ENCODE measurements at places on chromosomes 2 and 18.
A peak's percentile ranks its signal among the peaks of the same experiment; 100 is the strongest.

DNA sequence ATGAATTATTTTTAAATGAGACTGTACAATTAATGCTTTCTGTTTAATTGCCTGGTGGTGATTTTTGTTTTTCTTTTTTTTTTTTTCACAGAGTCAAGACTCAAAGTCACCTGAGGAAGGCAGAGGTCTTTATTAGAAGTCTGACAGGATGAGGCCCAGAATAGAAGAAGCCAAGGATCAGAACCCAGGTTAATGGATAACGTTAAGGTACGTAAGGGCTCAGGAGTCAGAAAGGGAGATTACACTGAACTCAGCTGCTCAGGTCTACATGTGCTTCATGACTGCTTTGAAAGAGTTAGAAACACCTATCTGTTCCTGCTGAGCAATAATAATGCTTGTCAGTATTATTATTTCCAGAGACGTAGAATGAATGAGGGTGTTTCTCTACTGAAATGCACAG, 196.5 kb downstream of the LRATD1 start:
- no peak for DNase-seq

GRCh38 chr2:3595985-3596384, 1.1 kb downstream of the COLEC11 start:
- DNase-seq, result no peak

DNA sequence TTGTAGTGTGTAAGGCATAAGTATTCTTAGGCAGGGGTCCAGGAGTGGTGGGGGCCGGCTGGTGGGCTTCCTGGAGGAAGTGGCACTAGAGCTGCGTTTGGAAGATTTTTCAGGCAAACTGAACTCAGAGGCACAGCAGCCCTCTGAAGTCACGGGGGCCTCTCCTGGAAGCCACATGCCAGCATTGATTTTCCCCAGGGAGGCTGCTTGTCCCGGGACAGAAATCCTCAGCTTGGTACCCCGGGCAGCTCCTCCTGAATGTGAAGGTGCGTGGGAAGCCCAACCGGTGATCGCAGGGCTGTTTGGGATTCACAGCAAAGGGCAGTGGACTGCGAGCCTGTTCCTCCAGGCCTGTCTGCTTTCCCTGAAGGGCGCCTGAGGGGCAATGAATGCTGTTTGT, 1.6 kb upstream of the PDIA6 start:
- DNase-seq, result no peak

DNA sequence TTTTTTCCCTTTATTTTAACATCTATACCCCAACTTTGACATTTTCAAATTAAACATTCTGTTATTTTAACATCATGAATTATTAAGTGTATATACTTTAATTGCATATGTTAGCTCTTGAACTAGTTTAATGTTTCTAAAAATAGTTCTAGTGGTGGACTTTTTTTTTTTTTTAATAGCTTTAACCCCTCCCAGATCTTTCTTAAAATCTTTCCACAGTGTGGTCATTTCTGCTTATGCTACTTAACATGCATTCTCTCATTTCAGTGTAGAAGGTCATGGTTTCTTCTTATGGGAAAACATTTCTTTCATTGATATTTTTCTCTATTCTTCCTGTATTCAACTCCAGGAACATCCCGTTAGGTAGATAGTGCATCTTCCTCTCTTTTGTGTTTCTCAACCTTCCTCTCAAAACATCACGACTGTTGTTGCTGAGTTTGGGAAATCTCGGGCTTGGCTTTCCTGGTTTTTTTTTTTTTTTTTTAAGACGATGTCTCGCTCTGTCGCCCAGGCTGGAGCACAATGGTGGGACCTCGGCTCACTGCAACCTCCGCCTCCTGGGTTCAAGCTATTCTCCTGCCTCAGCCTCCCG, 849 bp upstream of the TMEM18 start:
- DNase-seq, result peak; percentile 18

- DNase-seq, result no peak
Observed at GRCh38 chr2:127707890-127708648, 6.8 kb downstream of the SFT2D3 start.

- DNase-seq, result peak; percentile 97
Observed at GRCh38 chr2:201257956-201258665, 2.2 kb upstream of the CASP8 start.

GRCh38 chr2:10132596-10132995, 10.1 kb downstream of the RRM2 start:
- no peak for DNase-seq

GRCh38 chr18:57837917-57838548, 34.9 kb upstream of the ATP8B1 start:
- DNase-seq, result no peak

- no peak for DNase-seq
Observed at GRCh38 chr2:227799202-227799601, 14.4 kb upstream of the CCL20 start.

- no peak for DNase-seq
Observed at GRCh38 chr18:31598021-31598805, 6.5 kb downstream of the TTR start.

GRCh38 chr2:98514096-98514639, 69.5 kb downstream of the INPP4A start:
- DNase-seq, result no peak

DNA sequence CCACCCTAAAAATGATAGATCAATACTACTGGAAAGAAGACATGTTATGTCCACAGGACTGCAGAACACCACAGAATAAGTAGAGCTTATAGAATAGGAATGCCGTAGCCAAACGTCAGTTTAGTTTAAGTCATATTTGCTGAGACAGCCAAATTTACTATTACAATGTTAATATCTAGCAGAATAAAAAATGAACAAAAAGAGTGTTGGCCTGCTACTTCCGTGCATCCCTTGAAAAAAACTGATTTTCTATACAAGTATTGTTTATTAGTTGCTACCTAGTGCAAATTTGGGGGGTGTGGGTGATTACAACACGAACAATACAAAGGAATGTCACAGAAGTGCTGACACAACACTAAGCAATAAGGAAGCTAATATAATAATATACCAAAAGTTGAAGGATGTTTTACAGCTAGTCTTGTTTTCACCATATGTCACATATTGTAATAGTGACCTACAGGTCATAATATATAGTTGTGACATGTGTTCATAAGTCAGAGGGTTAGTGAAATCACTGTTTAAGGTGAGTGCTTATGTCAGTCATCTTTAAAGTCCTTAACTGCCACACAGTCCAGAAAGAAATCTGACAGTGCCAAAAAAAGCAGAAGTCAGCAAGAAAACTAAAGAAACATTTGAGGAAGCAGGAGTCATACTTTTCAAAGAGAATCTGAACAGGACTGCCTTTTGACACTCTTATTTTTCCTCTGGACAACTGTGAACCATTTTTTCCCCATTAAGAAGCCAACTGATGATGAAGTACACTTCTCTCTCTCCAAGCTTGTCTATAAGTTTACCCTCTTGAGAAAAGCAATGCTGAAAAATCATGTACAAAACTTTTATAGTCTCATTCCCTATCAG, 376.4 kb downstream of the ZEB2 start:
- DNase-seq, result no peak

- no peak for DNase-seq
Observed at GRCh38 chr2:29323301-29323700, 208.1 kb downstream of the CLIP4 start.

GRCh38 chr18:51278045-51278649, 80.7 kb upstream of the MEX3C start:
- no peak for DNase-seq

DNA sequence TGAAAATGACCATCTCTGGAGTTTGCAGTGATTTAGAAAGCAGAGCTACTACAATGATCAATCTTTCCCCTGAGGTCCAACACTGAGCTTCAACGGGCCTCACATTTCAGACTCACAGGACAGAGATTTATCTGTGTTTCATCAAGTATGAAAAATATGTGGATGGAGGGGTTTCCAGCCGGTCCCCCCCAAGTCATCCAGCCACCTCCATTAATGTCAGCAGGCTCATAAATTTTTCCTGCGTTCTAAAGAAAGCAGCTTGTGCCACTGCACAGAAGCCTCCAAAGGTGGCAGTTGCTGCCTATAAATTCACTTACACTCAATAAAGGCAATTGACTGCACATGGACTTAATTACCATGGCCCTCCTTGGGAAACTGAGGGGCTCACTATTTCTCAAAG, 117.4 kb upstream of the ACKR3 start:
- DNase-seq, result no peak

DNA sequence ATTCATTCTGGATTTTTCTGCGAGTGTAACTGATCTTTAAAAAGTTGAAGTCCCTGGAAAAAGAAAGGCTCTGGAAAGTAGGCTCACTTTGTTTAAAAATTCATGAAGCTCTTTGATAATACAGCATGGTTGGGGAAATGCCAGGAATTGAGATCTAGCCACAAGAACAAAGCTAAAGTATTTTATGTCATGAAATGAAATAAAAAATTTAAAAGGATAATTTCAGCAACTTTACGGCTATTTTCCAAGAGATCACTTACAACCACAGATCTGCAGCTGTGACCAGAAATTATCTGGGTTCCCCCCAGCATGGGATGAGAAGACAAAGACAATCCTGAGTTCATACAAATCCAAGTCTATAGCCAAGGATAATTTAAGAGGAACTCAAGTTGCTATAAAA, 25.3 kb upstream of the RFX8 start:
- no peak for DNase-seq

GRCh38 chr2:113962692-113963480, 73.0 kb downstream of the ACTR3 start:
- DNase-seq, result no peak

DNA sequence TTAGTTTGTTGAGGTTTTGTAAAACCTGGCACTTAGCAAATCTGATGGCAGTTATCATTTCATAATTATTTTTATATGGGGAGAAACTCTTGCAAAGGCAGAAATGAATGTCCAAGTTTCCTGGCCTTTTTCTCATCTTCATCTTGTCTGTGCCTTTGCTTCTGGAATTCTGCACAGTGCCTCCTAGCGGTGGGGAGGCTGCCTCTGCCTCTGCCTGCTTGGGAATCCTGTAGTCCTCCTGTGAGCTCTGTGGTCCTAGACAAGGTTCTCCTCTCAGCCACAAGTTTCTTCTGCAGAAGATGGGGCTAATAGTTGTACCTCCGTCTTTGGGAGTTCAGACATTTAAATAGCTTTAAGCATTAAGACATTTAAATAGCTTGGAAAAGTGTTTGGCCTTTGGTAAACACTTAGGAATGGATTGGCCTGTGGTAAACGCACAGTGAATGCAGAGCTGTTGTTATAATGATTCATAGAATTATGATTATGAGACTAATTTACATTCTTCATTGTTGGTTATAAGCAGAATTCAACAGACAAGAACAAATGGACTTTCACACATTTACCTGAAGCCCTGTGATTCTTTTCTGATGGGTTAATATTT, 101.2 kb downstream of the ZNF236 start:
- no peak for DNase-seq

GRCh38 chr2:168184681-168185513, 62.5 kb downstream of the STK39 start:
- no peak for DNase-seq

DNA sequence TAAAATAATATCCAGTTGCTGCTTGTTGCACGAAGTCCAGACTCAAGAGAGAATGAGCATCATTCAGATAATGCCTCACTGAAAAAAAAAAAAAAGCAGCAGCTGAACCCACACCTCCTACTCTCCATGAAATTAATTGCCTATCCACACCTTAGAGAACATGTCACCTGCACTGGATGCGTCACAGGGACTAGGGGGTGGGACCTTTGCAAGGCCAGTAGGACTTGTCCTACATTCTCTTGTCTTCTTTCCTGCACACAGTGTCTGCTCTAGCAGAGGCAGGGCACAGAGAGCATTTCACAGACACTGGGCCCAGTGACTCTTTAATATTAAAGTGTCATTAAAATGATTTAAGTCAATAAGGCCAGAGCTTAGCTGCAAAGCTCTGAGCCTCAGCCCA, at the start of gene ABCA12:
Gene ABCA12 (minus strand): TSS at position 148 of the 400 bp plus-strand sequence. CDS start 418 bp downstream, outside the sequence.
- DNase-seq, result no peak

- no peak for DNase-seq
Observed at GRCh38 chr2:10906926-10907625, 4.7 kb upstream of the KCNF1 start.

DNA sequence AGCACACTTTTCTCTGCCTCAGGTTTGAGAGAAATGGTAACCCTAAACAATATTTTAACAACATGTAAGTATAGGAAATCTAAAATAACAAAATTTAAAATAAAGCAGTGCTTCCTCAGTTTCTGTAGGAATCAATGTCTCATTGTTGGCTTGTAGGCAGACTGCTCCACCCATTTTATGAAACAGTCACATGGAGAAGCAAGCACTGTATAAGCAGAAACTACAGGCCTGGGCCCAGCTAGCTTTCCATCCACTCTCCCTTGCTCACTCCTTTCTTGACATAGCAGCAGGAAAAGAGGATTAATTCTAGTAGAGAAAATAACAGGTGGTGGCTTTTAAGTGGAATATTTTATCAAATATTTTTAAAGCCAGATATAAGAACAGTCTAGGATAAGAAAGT, 97.2 kb downstream of the PLEKHM3 start:
- no peak for DNase-seq

DNA sequence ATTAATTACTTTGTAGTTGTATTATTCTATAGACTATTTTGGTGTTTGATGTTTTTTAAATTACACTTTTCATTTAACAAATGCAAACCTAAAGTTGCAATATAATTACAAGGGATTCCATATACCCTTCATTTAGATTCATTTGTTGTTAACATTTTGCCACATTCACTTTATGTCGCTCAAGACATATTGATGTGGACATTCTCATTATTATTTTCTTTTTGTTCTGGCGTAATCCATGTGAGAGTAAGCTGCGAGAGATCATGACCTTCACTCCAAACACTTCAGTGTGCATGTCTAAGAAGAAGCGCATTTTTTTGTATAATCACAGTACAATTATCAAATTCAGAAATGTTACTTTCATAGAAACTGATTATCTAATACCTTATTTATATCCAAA, 280.6 kb downstream of the CALCRL start:
- no peak for DNase-seq

GRCh38 chr2:145751629-145752028, 1231.7 kb upstream of the ZEB2 start:
- DNase-seq, result peak; percentile 48

GRCh38 chr18:47821314-47821713, 109.1 kb downstream of the SMAD2 start:
- no peak for DNase-seq

GRCh38 chr18:57768537-57769326, 34.4 kb downstream of the ATP8B1 start:
- DNase-seq, result no peak

DNA sequence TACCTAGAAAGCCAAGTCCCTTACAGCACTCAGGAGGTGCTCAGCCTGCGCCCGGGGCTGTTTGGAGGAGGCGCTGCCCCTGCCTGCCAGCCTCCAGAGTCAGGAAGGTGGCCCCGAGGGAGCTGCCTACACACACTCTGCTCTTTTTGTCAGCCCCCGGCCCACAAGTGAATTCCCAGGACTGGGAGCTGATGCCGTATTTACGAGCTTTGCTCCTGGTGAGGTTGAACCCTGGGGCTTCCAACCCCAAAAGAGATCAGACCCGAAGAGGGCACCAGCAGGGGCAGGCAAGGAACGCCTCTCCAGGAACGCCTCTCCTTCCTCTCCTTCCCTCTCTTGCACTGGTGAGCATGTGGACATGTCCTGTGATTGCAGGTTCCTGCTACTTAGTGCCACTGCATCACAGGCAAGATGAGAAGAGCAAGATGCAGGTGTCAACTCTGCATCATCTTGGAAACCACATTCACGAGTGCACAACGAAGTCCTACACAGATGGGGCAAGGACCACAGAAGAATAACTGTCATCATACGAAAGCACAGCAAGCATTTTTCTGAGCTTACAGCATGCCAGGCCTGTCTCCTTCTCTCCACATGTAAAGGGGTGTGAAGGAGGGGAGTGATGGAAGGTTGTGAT, 126.7 kb downstream of the NDUFA10 start:
- no peak for DNase-seq

- peak; percentile 22 for DNase-seq
Observed at GRCh38 chr2:217798743-217799562, 203.8 kb downstream of the TNS1 start.

Measured in CD4-positive, alpha-beta T cell treated with Interleukin-4 for 1 hour (primary cell).